ENCODE measurements at places on chromosomes 2 and 18.

DNA sequence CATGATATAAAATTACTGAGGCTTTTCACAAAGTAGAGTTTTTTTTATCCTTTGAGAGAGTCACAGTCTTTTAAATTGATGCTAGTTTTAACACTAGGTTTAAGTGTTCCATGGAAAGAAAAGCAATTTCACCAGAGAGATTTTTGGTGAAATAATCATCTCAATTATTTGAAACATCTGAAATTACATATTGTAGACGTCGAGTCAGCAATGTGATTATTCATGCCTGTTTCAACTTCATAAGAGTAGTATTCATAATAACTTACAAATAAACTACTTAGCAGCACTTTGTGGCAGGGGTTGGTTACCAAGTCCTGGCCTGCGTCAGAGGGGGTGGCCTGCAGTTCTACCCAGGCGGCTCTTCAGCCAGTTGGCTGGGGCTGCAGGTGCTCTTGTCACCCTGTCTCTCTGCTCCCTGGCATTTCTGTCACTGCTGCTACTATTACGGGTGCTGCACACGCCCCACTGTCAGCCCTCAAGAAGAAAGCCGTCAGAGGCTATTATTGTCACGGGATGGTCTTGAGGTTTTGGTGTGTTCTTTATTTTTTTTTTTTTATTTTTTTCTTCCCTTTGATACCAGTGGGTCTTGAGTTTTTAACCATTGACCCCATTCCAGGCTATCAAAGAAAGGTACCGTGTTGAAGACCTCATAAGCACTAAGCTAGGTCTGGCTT, 50.4 kb downstream of the MALT1 start:
- no peak for DNase-seq

- DNase-seq = no peak
Observed at GRCh38 chr2:134083548-134083947, 170.3 kb upstream of the MGAT5 start.

DNA sequence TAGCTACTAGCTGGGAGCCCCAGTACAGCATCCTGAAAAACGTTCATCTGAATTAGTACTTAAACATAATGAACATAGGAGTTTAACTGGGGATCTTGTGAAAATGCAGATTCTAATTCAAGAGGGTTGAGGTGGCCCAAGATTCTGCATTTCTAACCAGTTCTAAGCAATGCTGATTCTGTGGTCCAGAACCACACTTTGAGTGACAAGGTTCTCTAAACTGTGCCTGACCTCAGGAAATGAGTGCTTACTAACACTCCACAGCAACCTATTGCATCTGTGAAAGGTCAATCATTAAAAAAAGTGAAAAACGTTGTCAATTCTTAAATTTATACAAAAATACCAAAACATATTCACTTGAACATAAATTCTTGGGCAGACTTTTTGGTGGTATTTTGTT, 157.1 kb upstream of the ZFP36L2 start:
- no peak for DNase-seq

DNA sequence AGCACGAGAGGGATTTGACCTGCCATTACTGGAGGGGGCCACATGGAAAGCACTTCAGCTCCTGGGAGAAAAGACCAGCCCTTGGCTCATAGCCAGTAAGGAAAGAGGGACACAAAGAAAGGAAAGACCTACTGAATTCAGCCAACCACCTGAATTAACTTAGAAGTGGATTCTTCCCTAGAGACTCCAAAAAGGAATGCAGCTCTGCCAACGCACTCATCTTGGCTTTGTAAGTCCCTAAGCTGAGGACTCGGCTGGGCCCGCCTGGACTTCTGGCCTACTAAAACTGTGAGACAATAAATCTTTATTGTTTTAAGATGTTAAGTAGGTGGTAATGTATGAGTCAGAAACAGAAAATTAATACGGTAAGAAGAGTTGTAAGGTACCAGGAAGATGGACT, 11.5 kb downstream of the ATF2 start:
- no peak for DNase-seq

- no peak for DNase-seq
Observed at GRCh38 chr2:116537811-116538210, 1276.7 kb upstream of the DDX18 start.

DNA sequence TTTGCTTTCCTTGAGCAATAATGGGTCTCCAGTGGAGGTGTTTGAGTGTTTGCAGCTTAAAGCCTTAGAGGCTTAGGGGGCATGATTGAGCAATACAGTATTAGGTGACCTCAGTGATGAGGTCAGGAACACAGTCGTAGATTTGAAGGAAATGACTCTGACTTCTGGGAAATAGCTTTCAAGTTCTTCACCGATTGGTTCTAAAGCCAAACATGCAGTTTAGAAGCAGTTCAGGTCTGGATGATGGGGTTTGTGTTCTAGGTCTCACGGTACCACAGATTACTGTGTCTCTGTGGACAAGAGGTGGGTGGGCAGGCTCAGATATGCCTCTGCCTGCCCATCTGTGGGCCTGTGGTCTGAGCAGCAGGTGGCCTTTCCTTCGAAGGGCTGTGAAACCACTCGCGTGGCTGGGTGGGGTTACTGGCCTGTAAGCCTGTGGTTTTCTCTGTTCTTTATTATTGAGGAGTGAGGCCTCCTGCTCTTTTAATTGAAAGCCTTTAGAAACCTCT, 7.8 kb downstream of the MTHFD2 start:
- DNase-seq = peak; percentile 69

- DNase-seq = no peak
Observed at GRCh38 chr2:168757223-168757622, 45.2 kb upstream of the NOSTRIN start.

- peak; percentile 24 for DNase-seq
Observed at GRCh38 chr2:224764565-224765236, 48.5 kb upstream of the CCDC195 start.

DNA sequence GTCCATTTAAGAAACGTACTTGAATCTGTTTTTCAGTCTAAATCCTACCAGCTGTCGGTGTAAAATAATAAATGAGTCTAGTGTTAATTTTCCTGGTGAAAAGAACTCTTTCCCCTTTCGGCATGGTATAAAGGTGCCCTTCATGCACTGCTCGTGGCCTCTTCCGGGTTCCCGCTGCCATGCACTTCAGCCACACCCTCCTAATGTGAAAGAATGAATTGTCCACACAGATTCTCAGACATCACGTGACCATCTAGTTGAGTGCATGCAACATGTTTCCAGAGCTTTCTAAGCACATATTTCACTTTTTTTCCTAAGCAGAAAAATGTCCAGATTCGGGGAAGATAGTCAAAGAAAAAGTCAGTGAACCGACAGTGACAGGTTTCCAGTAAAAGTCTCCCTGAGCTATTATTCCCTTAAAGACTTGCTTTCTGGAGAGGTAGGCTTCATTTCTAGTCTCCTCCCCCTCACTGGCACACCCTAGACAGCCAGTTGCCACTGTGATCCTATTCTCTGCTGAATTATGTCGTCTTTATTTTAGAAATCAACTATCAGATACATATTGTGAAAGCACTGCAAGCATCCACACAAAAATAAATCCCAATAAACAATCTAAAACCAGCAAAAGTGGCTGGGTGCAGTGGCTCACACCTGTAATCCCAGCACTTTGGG, 65.9 kb upstream of the RPL31 start:
- no peak for DNase-seq

GRCh38 chr18:63883617-63884016, 3.9 kb upstream of the SERPINB2 start:
- no peak for DNase-seq

DNA sequence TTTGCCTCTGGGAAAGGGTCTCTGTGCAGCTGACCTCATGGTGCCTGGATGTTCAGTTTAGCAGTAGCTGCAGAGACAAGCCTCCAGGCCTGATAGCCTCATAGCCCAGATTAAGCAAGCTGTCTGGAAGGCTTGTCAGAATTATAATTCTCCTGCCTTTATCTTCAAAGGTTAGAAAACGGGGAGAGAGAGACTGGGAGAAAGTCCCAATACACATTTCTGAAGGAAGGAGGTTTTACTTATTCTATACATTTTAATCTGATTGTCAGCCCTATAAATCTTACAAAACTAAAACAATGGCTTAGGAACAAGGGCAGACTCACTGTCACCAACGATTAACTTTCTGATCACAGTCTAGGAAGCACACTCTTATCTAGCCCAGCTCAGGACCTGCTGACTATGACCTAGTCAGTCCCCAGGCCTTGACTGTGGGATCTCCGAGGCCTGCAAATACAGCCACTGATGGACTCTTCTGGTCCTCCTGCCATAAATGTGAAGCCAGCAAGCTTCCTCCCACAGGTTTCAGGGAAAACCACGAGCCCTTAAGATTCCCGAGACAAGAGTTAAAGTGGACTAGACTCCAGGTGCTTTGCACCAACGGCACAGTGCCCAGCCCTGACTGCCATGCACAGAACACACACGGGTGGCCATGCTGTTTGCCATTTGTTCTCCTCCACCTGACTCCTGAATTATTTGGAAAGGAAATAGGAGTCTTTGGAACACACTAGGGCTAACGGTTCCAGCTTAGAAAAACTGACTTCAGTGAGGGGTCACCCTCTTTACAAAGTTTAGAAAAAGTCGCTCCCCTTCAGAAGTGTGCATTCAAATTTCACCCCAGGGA, 111.4 kb upstream of the SMAD7 start:
- DNase-seq = no peak

GRCh38 chr2:71250935-71251334, 24.0 kb upstream of the PAIP2B start:
- no peak for DNase-seq

GRCh38 chr18:36809590-36810381, 19.0 kb downstream of the TPGS2 start:
- peak; percentile 75 for DNase-seq

DNA sequence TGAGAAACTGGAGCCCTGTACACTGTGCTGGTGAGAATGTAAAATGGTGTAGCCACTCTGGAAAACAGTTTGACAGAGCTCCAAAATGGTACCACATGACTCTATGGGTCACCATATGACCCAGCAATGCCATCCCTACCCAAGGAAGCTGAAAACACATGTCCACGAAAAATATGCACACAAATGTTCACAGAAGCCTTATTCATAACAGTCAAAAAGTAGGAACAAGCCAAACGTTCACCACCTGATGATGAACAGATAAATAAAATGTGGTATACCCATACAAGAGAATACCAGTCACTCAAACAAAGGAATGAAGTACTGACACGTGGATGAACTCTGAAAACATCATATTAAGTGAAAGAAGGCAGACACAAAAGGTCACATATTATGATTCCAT, 4.6 kb downstream of the AFG3L2 start:
- no peak for DNase-seq

GRCh38 chr2:9748577-9748976, 94.7 kb upstream of the TAF1B start:
- no peak for DNase-seq

DNA sequence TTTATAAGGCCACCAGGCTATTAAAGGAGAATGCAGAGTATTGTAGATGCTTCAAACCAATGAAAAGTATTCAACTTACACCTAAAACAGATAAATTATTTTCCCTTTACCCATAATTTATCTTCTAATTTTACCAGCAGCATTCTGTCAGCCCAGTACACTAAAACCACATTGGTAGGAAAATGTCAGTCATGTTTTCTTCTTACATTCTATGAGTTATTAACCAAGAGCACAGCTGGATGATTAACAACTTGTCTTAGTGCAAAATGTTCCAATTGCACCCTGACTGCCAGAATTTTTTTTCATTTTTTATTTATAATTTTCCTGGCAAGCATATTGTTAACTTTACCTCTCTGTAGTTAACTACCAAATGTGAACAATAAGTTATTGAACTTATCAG, 79.0 kb upstream of the WDR75 start:
- no peak for DNase-seq

DNA sequence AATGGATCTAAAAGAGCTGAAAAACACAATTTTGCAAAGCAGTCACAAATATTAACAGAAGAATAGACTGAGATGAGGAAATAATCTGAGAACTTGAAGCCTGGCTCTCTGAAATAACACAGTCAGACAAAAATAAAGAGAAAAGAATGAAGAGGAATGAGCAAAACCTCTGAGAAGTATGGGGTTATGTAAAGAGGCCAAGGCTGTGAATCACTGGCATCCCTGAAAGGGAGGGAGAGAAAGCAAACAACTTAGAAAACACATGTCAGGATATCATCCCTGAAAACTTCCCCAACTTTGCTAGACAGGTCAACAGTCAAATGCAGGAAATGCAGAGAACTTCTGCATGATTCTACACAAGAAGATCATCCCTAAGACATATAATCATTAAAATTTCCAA, 73.5 kb upstream of the LHCGR start:
- DNase-seq = no peak

DNA sequence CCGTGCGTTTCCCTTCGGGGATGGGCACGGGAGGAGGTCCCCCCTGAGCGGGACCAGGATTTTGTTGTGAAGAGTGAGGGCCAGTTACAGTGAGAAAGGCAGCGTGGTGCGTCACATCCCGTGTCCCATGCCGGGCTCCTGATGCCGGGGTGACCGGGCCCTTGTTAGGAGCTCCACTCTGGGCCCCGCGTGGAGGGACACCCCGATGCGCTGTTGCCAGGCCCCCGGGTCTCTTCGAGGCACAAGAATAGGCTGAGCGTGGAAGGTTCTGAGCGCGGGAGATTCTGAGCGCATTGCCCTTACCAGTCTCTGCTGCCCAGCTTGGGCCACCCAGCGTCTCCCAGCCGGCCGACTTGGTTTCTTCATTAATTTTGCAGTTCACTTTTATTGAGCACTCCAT, 17.6 kb downstream of the CTDP1 start:
- DNase-seq = no peak

GRCh38 chr2:215328066-215328465, 16.2 kb downstream of the ATIC start:
- DNase-seq = no peak

DNA sequence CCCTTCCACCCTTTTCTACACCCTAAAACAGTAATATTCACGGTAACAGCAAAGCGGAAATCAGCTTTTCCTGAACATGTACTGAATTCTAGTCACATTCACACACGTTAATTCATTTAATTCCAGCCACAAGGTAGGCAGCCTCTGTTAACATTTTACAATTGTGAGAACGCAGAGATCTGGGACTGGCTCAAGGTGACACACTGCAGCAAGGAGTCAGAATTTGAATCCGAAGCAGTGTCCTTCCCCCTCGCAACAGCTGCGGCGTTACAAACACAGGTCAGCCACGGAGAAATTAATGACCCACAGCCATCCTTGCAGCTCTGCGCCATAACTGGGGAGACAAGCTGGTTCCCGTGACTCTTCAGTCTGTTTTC, 818 bp upstream of the SLC20A1 start:
- DNase-seq = no peak

DNA sequence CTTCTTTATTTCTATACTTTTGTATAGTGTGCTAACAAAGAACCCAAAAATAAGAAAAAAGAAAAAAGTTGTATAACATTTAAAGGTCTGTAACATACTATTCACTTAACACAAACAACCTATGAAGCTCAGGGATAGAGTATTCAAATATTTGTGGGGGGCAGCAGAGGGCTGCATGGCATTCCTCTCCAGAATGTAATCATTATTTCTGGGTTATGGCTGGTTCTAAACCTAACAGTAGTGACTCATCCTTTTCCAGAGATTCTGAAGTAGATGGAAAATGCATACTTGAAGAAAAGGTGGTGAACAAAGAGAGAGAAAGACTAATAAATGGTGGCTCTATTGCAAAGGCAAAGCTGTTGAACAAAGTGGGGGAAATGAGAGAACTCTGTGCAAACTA, 249.4 kb downstream of the NRXN1 start:
- DNase-seq = no peak

- no peak for DNase-seq
Observed at GRCh38 chr2:7375901-7376300, 458.7 kb downstream of the RNF144A start.

- no peak for DNase-seq
Observed at GRCh38 chr2:209821806-209822205, 50.2 kb downstream of the UNC80 start.

Data from CD4-positive, alpha-beta T cell treated with Interleukin-4 for 4 hours (primary cell).